ENCODE measurements at places on chromosomes 11 and 22.

- DNase-seq = no peak
Observed at GRCh38 chr22:43540529-43540923, 128.7 kb downstream of the MPPED1 start.

DNA sequence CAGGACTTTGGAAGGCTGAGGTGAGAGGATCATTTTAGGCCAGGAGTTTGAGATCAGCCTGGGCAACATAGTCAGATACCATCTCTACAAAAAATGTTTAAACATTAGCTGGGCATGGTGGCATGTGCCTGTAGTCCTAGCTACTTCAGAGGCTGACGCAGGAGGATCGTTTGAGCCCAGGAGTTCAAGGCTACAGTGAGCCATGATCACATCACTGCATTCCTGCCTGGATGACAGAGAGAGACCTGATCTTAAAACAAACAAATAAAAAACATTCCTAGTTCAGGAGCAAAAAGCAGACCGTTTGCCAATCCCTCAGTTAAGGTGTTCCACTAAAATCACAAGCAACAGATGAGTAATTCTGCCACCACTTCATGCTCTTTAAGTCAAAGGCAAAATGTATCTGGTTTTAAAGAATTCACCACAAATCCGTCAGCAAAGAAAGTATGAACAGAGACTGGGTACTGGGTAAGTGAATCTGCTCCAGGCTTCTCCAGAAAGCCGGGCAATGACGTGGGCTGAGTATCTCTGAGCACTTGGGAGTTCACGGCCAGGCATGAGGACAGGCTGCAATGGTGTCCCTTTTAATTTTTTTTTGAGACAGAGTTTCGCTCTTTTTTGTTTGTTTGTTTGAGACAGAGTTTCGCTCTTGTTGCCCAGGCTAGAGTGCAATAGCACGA, 19.5 kb downstream of the CLTCL1 start:
- no peak for DNase-seq

DNA sequence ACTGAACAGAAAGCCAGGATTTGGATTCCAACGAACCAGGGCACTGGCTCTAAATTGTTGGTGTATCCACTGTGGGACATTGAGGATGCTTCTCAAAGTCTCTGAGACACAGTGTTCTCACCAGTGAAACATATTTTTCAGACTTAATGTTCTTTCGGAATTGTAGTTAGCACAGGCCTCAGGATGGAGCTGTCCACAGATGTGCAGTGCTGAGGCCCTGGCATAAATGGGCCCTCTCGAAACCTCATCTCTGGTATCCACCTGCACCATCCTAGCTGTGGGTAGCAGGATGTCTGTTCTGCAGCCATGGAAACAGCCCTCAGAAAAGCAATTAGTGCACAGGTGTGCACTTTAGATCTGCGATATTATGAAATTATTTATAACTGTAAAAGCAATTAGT, 656.8 kb downstream of the TBC1D22A start:
- DNase-seq = no peak

- DNase-seq = peak; percentile 7
Observed at GRCh38 chr22:23402275-23403151, 177.6 kb downstream of the IGLL1 start.

- no peak for DNase-seq
Observed at GRCh38 chr11:64348383-64349024, 8.5 kb downstream of the CCDC88B start.

GRCh38 chr11:14242187-14242586, 116.8 kb downstream of the RRAS2 start:
- DNase-seq = no peak

DNA sequence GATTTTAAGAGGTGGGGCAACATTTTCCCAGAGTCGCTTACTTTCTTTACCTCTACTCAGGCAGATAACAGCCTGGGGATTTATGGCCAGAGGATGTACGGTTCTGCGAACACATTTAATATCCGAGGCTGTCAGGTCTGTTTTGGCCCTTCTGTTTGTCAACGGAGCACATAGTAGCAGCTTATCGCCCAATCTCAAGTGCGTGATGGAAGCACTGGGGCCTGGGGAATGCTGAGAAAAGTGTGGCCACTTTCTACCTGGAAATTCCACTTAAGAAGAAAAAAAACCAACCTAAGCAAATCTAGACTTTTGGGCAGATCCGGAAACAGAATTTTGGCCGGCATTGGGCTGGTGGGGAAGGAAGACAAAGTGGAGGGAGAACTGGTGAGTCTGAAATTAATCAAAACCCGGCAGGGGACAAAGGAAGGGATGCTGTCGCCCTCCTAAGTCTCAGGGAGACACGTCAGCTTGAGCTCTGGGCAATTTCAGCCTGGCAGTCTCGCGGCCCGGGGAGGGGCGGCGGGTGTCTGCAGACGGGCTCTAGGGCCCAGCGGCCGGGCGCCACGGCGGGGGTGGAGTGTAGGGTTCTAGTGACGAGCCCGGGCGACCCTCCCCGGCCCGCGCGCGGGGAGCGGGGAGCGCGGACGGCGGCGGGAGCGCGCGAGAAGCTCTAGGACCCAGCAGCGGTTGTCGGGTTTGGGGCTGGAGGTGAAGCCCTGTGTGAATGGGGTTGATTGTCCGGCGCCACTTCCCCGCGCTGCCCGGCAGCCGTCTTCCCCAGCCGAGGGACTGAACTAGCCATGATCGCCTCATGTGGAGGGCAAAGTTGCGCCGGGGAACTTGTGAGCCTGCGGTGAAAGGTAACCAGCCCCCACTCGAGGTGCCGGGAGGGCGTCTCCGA, at the start of gene AMOTL1:
AMOTL1 (plus strand) TSS at position 656 of the 901 bp plus-strand sequence; CDS start at position 812, 156 bp downstream.
- DNase-seq = no peak

GRCh38 chr11:76888989-76889388, 28.3 kb downstream of the ACER3 start:
- DNase-seq = no peak

GRCh38 chr22:20567993-20568417, 60.6 kb downstream of the MED15 start:
- no peak for DNase-seq

DNA sequence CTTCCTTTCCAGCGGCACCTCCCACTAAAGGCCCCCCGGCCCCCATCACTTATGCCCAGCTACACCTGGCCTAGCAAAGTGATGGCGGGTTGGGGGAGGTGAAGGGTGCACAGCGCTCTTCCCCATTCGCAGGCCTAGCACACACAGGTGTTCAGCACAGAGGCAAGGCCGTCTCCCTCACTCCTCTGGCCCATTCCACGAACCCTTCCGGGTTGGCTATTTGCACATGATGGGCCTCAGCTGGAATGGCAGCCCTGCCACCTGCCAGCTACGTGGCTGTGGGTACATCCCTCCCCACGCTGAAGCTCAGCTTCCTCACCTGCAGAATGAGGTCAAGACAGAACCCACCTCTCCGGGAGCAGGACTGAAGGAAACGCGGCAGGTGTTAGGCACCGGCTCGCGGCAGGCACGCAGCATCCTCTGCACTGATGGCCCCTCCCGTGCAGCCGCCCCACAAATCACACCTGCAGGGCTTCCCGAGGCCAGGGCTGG, 4.8 kb downstream of the KIAA0930 start:
- DNase-seq = no peak

DNA sequence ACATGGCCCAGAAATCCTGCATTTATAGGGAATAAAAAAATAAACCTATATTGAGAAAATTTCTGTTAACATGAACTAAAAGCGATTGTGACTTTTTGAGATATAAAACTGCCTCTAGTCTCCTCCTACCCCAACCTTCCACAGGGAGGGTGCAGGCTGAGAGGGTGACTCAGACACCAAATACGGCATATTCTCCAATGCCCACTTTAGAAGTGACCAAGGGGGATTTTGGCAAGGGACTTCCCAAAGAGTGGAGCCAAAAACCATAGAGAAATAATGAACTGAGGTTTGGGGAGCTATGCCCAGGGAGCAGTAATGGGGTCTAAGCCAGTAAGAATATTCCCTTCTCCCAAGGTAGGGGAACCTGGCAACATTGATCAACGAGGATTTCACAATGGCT, 124.9 kb upstream of the ZC3H12C start:
- DNase-seq = no peak

GRCh38 chr11:83140691-83141455, 16.1 kb upstream of the PCF11 start:
- DNase-seq = no peak

DNA sequence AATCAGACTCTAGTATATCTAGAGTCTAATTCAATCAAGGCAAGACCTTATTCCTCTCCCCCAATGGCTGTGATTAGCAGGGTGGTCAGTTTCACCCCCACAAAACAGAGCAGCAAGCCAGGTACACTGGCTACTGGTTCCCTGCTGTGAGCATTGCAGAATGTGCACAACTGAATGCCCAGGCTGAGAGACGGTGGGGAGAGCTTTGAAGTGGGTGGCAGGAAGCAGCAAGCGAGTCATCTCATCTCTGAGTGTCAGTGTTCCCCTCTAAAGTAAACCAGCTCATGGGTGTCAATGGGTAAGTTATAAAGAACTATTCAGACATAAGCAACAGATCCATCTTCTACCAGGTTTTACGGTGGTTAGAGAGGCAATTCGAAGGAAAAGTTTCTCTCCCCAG, 37.6 kb downstream of the GAB4 start:
- DNase-seq = no peak

- no peak for DNase-seq
Observed at GRCh38 chr22:40491990-40492631, 121.7 kb downstream of the SGSM3 start.

DNA sequence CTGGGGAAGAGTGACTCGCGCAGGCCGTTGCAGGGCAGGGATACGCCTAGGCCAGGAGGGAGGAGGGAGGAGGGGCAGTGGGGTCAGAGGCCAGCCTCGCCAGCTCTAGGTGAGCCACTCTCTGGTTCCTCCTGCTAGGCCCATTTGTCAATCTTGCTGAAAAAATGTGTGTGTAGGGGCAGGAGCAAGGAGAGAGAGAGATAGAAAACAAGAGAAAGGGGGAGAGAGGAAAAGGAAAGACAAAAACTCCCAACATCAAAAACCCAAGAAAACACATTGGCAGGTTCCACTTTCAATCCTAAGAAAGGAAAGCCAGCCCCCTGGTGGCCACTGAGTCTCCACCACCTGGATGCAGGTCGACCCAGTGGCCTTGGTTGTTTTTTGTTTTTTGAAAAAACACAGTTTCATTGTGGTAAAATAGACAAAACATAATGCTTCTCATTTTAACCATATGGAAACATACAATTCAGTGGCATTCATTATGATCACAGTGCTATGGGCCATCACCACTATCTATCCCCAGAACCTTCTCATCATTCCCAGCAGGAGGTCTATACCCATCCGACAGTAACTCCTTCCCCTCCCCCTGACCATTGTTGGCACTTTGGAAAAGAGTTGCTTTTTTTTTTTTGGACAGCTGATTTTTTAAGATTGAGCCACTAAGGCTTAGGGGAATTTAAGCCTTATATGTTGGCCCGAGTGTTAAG, 10.9 kb downstream of the OMP start:
- no peak for DNase-seq

DNA sequence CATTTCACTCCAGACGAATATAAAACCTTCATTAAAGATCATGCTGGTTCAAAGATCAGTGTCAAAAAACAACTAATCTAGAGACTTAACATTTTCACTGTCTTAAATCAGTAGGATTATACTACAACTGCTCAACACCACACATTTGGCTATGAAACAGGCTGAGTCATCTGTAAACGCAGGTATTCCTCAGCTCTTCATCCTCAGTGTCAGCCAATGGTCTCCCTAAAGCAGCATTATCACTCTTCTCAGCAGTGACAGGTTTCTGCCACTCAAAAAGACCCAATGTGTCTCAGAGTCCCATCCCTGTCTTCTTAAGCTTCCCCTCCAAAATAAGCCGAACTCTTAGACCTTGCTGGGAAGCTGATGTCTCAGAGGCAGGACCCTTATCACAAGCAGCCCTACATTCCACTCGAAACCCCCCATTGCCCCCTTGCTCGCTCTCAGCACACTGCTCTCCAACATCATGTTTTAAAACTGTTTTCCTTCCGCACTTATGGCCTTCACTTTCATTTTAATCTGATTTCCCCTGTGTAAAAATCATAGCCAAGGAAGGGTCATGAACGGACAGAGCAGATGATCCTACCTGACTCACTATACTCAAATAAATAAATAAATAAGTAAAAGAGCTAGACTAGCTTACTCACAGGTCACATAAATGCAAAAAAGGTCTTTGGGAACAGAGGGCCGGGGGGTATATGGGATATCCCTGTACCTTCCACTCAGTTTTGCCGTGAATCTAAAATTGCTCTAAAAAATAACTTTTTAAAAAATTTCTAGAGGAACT, 23.0 kb downstream of the CDON start:
- DNase-seq = no peak

GRCh38 chr11:120642196-120642894, 130.8 kb downstream of the GRIK4 start:
- no peak for DNase-seq

GRCh38 chr11:26234451-26234850, 97.5 kb upstream of the ANO3 start:
- no peak for DNase-seq

DNA sequence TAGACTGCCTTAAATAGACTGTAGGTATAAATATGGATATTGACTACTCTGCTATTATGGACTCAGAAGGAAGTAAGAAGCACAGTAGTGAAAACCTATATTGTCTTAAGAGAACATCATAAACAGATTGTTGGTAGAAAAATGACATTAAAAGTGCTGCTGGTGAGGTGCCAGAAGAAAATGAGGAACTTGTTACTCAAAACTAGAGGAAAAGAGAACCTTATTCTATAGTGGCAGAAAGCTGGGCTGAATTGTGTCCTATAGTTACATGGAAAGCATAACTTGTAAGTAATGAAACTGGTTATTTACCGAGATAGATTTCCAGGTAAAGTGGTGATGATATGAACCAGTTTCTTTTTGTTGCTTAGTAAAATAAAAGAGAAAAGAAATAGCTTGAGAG, 109.7 kb upstream of the CTSC start:
- DNase-seq = no peak

- DNase-seq = no peak
Observed at GRCh38 chr11:16028419-16028818, 327.9 kb downstream of the SOX6 start.

DNA sequence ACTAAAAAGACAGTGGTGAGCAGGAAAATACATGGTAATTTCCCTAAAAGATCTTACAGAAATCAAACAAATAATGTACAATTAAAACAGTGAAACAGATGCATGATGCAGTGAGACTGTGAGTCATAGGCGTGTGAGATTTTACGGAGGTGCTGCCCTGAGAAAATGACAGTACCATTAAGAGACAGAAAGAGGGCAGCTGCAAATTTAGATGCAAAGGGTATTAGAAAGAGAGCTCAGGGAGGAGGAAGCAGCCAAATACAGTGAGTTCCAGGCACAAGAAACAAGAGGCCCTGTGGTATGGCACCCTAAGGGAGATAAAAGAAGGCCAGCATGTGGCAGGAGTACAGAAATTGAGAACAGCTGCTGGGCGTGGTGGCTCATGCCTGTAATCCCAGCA, 88.5 kb upstream of the FIBIN start:
- no peak for DNase-seq

GRCh38 chr11:111913031-111913861, 712 bp downstream of the HSPB2 start:
- no peak for DNase-seq

- no peak for DNase-seq
Observed at GRCh38 chr11:46240371-46240770, 37.1 kb upstream of the CREB3L1 start.

DNA sequence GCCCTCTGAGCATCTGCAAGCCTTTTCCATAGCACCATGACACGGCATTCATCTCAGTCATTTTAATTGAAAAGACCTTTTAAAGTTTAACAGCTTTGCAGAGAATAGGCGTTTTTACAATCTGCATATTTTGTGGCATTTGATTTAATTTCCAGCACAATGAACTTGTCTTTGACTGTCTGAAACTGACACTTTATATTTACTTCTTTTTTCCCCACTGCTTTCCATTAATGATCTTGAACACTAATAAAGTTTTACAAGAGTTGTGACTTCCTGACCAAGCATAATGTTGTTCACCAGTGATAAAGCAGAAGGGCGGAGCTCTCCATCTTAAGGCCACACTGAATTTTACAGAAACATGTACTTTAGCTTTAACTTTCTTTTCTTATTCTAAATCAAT, 548.7 kb downstream of the FAM181B start:
- DNase-seq = no peak
